Effector memory CD8-positive, alpha-beta T cell (primary cell): ENCODE measurements at places on chromosomes 5 and 9.

DNA sequence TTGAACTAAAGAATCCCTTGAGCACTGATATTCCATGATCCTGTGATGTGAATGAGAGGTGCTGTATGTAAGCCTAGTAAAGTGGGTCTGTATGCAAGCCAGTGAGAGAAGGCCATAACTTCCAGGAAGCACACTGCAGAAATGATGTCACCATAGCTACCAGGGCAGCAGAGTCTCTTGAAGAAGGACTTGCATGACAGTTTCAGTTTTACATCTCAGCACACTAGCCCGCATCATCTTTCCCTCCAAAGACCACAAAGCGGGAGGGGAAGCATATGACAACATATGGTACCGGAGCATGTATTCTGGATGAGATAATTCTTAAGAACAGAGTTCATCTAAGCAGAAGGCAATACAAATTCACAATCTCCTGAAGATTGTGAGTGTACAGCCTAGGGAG is 37.6 kb upstream of the MAST4 start:
- DNase-seq: no peak

DNA sequence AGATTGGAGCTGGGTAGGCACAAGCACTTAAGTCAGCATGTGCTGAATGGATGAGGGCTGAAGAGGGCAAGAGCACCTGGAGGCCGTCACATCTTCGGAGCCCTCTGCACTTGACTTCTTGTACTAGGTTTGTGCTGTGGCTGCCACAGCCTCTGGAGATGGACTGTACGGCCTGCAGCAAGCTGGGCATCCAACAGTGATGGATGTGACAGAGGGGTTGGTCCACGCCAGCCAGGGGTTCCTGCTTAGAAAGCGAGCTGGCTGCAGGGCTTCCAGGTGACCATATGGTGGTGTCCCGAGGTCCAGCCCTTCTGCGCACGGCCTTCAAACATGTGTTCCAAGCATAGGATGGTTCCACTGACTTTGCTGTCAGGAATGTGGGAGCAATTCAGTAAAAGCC is 65.1 kb upstream of the PHYKPL start:
- DNase-seq: no peak

- DNase-seq: no peak
Measured at GRCh38 chr5:172871982-172872381, 37.9 kb downstream of the ERGIC1 start.

DNA sequence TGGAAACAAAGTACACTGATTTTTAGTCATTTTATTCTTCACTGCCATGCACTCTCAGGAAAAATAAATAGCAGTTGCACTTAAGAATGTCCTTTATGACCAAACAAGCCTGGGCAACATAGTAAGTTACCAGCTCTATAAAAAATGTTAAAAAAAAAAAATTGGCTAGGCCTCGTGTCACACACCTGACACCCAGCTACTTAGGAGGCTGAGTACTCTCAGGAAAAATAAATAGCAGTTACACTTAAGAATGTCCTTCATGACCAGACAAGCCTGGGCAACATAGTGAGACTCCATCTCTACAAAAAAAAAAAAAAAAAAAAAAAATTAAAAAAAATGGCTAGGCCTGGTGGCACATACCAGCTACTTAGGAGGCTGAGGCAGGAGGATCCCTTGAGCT is 304.6 kb downstream of the SLCO4C1 start:
- DNase-seq: no peak

- no peak for DNase-seq
Measured at GRCh38 chr5:14743601-14744295, 79.2 kb downstream of the OTULIN start.

DNA sequence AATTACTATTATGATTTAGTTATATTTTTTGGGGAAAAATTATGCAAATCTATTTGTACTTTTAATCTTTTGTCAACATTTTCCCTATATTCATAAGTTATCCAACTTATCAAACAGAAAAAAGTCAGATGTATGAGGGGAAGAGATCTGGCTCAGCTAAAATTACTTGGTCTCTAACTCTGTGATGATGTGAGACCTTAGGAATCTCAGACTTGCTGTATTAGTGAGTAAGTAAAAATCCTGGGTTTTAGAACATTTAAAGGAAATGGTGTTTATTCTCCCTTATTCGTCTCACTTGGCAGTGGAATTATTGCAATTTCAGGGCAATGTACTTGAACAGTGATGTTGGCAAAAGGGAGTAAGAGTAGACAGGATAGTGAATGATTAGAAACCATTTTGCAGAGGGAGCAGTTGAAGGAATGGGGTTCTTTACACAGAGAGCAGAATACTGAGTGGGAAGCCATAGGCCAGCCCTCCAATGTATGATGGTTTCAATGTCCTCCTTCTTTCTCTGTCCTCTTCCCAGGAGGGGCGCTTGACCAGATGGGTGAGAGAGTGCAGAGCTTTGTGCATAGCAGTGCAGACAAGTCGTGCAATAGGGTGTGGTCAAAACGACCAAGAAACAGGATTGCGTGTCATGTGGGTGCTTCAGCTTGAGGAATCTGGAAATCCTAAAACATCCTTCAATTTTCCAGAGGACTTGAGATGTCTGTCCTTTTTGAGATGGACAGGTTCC is 91.7 kb downstream of the TENT4A start:
- no peak for DNase-seq

GRCh38 chr9:137982200-137982599 is 104.6 kb downstream of the CACNA1B start:
- no peak for DNase-seq

- DNase-seq: no peak
Measured at GRCh38 chr9:95171001-95171400, 146.5 kb downstream of the FANCC start.

- DNase-seq: no peak
Measured at GRCh38 chr5:150246429-150246828, 43.1 kb downstream of the CAMK2A start.

GRCh38 chr9:122228568-122229484 is at the start of gene LHX6:
Gene LHX6 (minus strand): TSS chr9:122228957. CDS start chr9:122228740, 217 bp downstream.
- DNase-seq: no peak

GRCh38 chr5:124478264-124478663 is 268.2 kb downstream of the ZNF608 start:
- no peak for DNase-seq

DNA sequence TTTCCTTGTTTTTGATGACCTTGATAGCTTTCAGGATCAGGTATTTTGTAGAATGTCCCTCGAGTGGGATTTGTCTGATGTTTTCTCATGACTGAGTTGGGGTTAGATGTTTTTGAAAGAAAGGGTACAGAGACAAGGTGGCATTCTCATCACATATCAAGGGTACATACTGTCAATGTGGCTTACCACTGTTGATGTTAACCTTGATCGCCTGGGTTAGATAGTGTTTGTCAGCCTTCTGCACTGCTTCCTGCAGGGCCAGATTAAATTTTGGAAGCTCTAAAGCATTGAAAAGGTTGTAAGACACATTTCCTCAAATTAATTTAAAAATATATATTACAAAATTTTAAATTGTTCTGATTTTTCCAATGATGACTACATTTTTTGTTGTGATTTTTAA is 287.4 kb upstream of the ACTBL2 start:
- DNase-seq: no peak

DNA sequence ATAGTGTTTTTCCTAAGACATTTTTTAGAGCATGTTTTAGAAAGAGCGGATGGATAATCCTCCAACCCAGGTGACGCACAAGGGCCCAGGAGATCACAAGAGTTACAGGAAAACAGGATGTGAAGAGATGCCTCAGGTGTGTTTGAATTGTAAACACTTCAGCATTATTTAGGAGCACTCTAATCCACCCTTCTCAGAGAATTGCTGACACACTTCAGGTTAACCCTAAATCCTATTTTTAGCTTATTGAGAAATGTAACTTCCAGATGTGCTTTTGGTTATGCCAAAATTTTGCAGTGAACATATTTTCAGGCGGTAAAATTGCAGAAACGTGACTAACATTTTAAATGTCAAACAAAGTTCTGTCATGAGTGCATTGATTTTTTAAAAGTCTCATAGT is 755.4 kb upstream of the CTNND2 start:
- DNase-seq: no peak

GRCh38 chr5:123543438-123543837 is 31.5 kb downstream of the CSNK1G3 start:
- no peak for DNase-seq

DNA sequence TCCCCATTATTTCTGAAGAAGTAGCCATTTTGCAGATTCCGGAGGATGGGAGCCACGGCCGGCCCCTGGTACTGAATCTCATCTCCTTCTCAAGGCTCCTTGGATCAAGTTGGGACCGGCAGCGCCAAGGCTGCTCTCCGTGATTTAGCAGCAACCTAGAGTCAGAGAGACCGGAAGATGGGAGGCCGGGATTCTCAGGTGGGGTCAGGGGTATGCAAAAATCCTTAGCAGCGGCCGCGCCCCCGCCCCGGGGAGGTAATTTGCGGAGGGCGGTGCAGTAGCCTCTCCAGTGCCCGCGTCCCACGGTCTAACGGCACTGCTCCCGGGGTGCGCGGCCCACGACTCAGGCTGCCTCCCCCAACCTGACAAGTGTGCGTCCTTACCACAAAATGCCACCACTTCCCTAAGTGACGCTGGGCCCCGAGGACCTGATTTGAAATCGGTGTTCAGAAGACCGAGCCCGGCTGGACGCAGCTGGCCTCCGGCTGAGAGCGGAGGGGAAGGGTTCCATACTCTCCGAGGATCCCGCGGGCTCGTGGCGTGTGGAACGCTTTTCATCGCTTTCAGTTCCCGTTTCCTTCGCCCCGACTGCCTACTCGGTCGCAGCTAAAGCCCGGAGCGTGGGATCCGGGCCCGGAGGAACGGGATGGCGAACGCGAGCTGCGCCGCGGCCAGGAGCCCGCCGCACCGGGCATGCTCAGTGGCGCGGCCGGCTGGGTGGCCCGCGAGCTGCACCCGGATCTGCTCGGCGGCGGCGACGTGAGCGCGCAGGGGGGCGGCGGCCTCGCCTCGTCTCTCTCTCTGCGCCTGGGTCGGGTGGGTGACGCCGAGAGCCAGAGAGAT is at the start of gene SCAMP1:
Gene SCAMP1, plus strand, starts transcription at position 787 of the 843 bp plus-strand sequence. Its CDS starts 55 bp downstream, at position 842.
- peak; percentile 95 for DNase-seq

- DNase-seq: no peak
Measured at GRCh38 chr9:10251490-10251889, 361.3 kb downstream of the PTPRD start.

DNA sequence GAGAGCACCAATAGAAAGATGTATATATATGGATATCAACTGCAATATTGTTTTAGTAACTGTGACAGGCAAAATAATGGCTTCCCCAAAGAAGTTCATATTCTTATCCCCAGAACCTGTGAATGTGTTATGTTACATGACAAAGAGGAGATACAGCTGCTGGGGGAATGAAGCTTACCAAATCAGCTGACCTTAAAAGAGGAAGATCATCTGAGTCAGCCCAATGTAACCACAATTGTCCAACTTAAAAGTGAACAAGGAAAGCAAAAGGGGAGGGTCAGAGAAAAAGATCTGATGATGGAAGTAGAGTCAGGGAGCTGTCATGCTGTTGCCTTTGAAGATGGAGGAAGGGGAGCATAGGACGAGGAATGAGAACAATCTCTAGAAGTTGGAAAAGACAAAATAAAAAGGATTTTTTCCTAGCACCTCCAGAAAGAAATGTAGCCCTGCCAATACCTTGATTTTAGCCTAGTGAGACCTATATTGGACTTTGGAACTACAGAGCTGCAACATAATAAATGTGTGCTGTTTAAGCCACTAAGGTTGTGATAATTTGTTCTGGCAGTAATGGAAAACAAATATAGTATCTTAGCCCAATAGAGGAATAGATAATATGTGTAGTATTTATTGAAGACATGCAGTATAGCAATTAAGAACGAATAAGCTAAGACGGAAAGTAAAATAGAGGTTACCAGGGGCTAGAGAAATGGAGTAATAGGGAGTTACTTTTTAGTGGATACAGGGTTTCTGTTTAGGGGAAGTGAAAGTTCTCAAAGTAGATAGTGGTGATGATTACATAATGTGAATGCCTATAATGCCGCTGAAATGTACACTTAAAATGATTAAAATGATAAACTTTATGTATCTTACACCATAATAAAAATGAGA is 115.9 kb downstream of the PIK3R1 start:
- DNase-seq: no peak

- no peak for DNase-seq
Measured at GRCh38 chr5:147216552-147217154, 18.2 kb upstream of the STK32A start.

DNA sequence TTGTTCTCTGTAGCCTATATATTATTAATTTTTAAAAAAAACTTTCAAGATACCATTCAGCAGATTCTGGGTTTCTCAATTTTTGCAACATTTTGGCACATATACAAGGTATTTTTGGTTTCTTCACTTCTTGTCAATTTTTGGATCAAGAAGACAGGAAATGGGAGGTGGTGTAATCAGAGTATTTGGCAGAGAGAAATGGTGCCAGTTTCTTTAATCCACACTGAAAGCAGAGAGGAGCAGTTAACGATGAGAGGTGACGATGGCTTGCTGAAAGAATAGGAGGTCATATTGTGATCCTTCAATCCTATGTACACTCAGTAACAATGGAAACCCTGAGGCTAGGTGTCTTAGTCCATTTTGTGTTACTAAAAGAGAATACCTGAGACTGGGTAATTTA is 16.4 kb downstream of the NNT start:
- no peak for DNase-seq

- no peak for DNase-seq
Measured at GRCh38 chr5:171437286-171437821, 17.9 kb downstream of the FGF18 start.

GRCh38 chr5:112738191-112738560 is 491 bp downstream of the APC start:
- no peak for DNase-seq

DNA sequence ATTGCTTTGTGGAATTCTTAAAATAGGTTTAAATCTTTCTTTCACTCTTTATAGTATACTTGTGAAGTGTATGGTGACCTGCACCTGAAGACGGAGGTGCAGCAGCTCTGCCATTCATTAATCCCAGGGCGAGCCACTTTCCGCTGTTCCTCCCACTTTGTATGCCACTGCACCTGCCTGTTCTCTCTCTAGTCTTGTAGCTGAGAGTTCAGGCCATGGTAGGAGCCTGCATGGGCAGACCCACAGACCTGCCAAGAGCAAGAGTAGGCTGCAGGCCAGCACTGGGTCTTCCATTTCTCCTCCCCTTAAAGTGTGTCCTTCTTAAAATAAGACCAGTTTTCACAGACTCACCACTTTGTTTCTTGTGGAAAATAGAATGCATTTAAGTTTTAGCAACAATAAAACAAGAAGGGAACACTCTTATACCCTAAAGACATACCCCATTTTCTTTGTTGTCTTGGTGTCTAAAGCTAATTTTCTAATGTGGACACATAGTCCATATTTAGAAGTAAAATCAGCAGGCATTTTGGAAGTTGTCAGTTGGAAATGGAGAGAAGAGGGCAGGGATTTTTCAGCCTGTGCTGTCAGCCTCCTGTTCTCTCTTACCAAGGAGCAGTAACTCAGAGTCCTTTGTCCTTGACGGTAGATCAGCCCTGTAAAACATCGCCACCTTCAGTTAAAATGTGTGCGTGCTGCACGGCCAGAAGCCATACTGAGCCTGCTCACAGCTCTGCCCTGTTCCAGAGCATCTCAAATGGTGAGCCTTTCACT is 103.2 kb downstream of the SNCAIP start:
- no peak for DNase-seq

DNA sequence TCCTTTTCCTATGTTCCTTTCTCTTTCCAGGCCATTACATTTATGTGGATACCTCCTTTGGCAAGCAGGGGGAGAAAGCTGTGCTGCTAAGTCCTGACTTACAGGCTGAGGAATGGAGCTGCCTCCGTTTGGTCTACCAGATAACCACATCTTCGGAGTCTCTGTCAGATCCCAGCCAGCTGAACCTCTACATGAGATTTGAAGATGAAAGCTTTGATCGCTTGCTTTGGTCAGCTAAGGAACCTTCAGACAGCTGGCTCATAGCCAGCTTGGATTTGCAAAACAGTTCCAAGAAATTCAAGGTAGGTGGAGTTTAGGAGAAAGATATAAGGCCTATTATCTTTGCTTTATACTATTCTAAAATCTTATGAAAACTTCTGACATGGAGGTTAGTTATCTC is 64.5 kb downstream of the MAMDC2 start:
- no peak for DNase-seq
